ENCODE measurements at places on chromosomes 2 and 18.

- no peak for DNase-seq
Measured at GRCh38 chr2:69100220-69100723, 87.3 kb downstream of the ANTXR1 start.

- DNase-seq: no peak
Measured at GRCh38 chr2:234364661-234365060, 132.2 kb downstream of the ARL4C start.

GRCh38 chr2:33486544-33486943 lies 10.1 kb downstream of the RASGRP3 start:
- DNase-seq: no peak

- DNase-seq: no peak
Measured at GRCh38 chr2:150062416-150062815, 425.1 kb downstream of the RND3 start.

DNA sequence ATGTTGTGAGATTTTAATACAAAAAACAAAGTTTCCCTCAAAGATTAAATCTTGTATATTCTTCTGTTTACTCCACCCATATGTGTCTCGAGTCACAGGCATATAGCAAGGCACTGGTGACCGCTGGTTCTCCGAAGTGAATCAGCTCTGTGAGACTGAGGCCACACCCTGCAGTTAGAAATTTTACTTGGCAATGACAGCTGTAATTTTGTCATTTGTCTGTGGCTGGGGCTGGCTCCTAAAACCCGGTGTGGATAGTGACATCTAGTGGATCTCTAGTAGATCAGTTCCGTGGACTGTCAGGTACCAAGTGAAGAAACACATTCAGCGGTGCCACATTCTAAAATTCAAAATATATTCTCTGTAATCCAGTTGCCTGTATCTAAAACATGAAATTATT lies 278.0 kb downstream of the NEDD4L start:
- peak; percentile 92 for DNase-seq

DNA sequence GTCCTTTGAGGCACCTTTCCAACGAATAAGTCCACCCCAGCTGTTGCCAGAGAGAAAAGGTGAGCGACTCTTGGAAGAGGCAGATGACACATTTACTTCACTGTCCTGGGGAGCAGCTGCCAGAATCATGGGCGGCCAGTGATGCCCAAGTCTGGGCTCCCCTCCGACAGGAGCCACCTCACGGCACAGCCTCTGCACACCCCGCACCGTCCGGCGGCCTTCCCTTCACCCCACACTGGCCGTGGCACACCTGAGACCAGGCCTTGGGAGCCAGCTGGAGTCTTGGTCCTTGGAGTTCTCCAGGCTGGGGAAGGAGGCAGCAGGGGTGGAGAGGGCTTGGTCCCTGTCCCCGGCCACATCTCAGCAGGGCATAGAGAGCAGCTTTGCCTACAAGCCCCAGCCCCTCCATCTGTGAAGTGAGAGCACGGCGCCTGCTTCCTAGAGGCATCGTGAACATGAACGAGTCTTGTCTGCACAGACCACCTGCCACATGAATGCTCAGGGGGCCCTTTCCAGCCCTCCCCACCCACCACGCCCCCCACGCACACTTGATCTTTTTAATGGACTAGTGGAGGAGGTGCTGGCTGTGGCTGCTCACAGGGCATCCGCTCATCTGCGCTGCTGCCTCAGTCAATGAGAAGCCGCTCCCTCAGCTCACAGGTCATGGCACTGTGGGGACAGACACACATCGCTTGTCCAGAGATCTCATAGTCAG lies 400.2 kb upstream of the MYT1L start:
- no peak for DNase-seq

- DNase-seq: no peak
Measured at GRCh38 chr18:32975163-32975436, 202.3 kb upstream of the KLHL14 start.

DNA sequence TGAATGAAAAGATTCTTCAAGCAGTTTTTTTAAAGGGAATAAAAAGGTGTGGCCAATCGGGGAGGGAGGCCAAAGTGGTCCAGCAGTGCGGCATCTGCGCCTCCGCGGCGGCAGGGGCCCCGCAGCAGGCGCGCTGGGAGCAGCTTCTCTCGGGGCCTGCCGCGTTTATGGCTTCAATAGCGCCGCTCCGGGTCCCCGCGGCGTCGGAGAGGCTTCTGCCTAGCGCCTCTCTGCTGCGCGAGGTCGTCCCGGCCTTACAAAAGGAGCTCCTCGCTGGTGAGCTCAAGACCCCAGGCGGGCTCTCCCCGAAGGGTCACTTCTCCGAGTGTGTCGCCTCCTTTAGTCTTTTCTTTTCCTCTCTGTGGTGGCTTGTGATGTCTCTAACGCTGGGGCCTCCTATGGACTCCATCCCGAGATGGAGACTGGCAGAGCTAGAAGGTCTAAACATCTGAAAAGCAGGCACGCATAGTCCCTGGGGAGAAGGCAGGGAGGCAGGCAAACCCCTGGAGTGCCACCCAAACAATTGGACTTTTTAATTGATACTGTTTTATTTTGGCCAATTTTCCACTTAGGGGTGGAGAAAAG lies 67.1 kb downstream of the SUMO1 start:
- no peak for DNase-seq

DNA sequence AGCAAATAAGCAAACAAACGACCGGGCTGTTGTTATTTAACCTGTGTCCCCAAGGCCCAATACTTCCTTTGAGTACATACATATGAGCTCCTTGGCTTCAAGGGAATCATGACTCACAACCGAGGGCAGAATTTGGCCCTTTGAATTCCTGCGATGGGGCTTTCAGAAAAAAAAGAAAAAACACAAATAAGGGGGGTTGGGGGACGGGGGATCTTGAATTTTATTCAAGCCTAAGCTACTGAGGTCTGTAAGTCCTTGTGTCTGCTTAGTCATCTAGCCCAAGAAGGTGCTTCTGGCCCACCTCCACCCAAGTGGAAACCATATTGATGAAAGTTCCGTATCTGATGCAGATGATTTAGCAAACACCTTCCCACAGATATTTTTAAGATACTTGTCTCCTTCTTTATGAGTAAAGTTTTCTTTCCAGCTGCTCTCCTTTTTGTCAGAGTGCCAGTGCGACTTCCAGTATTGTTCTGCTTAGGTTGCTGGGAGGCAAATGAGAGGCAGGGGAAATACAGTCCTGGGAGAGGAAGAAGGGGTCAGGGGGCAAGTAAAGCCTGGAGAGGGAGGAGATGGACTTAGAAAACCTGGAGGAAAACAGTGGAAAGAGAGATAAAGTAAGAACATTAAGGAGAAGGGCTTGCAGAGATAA lies 169.6 kb downstream of the ZEB2 start:
- DNase-seq: no peak

- DNase-seq: no peak
Measured at GRCh38 chr2:232750135-232750671, 26.2 kb downstream of the KCNJ13 start.

GRCh38 chr2:208654056-208654455 lies 247.5 kb downstream of the PTH2R start:
- no peak for DNase-seq

- no peak for DNase-seq
Measured at GRCh38 chr2:139813340-139813739, 1033.2 kb upstream of the NXPH2 start.

DNA sequence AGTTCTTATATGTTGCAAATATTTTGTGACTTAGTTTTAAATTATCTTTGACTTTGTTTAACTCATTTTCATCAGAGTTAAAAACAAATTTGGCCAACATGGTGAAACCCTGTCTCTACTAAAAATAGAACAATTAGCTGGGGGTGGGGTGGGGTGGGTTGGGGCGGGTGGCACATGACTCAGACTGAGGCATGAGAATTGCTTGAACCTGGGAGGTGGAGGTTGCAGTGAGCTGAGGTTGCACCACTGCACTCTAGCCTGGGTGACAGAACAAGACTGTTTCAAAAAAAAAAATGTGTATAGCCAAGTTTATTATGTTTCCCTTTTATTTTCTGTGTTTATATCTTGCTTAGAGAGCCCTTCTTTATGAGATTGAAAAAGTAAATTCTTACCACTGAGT lies 14.2 kb upstream of the LIPG start:
- no peak for DNase-seq

- no peak for DNase-seq
Measured at GRCh38 chr2:152330235-152330866, 4.6 kb upstream of the FMNL2 start.

DNA sequence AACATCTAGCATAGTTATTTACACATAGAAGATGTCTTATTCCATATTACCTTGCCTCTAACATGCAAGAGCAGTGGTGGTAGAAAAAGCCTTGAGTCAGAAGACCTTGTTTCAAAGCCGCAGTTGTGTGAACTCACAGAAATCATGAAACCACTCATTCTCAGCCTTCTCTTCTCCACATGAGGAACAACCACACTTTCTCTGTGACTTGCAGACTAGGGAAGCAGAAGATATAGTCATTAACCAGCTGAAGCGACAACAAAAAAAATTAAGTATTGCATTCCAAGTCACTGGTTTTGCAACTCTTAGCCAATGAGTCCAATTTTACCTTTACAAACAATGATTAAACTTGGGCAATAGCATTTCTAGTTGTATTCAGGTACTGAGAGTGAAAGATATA lies 19.0 kb downstream of the TWSG1 start:
- peak; percentile 88 for DNase-seq

GRCh38 chr2:200828572-200829257 lies 17.0 kb downstream of the BZW1 start:
- no peak for DNase-seq

DNA sequence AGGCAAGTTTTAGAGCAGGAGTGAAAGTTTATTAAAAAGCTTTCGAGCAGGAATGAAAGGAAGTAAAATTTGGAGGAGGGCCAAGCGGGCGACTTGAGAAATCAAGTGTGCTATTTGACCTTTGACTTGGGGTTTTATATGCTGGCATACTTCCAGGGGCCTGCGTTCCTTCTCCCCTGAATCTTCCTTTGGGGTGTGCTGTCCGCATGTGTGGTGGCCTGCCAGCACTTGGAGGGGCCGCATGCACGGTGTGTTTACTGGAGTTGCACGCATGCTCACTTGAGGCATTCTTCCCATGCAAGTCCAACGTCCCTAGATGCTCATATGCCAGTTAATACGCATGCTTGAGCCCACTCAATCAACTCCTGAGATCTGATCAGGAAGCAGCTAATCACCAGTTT lies 78.3 kb upstream of the MAP4K4 start:
- DNase-seq: peak; percentile 88

- no peak for DNase-seq
Measured at GRCh38 chr2:235493402-235493774, 455 bp upstream of the AGAP1 start.

GRCh38 chr2:37636381-37637066 lies 34.9 kb downstream of the CDC42EP3 start:
- DNase-seq: no peak

- DNase-seq: no peak
Measured at GRCh38 chr18:71846716-71847115, 697.4 kb downstream of the CBLN2 start.

GRCh38 chr2:239275847-239276831 lies 124.7 kb downstream of the HDAC4 start:
- peak; percentile 32 for DNase-seq

DNA sequence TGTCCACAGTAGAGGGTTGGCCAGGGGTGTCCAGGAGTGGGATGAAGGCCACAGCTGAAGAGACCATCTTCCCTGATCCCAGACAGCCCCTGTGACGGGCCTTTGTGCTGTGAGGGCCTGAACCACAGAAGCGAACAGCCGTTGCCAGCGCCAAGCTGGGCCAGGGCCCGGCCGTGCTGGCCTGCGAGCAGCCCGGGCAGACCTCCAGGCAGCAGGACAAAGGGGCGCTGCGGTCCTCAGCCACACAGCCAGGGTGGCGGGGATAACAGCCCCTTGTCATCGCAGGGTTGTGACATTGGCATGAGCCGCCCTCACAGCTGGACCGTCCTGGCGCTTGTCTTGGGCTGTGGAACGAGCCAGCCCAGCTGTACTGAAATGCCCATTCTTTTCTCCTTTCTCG lies 161.1 kb downstream of the FAM210A start:
- DNase-seq: no peak

DNA sequence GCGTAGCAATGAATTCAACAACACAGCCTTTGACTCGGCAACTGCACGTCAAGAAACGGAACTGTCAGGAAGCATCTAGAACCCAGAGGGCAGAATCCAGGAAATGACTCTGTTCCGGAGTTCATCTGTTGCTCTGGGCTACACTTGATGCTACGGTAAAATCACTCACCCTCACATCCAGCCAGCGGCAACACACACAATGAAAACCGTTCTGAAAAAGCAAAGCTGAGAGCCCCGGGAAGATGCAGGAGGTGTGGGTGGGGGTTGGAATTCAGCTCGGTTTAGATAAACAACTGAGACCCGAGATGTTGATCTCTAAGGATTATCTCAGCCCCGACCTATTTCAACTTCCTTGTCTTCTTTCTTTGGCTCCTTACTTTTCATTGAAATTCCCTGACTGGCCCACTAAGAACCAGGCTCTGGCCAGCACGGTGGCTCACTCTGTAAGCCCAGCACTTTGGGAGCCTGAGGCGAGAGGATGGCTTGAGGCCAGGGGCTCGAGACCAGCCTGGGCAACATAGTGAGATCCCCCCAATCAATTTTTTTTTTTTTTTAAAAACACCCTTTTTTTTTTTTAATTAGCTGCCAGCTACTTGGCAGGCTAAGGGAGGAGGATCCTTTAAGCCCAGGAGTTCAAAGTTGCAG lies 13.3 kb upstream of the RAB17 start:
- peak; percentile 53 for DNase-seq

DNA sequence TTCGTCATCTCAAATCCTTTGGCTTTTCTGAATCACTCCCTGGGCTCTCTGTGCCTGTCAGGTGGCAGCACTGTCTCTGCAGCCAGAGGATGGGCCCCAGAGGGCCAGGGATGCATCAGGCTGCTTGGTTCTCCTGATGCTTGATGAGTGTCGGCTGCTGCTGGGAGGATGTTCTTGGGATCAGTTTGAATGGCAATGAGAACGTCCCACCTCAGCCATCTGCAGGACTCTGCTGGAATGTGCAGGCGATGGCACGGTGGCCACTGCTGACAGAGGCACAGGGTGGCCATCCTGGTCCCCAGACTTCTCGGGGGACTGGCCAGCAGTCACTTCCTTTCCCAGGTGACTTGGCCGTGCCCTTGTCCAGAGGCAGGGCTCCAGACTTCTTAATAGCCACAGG lies 146.0 kb downstream of the FAM210A start:
- no peak for DNase-seq

GRCh38 chr2:45242161-45242741 lies 233.0 kb upstream of the SIX2 start:
- no peak for DNase-seq

- DNase-seq: no peak
Measured at GRCh38 chr2:148338541-148338940, 306.0 kb upstream of the EPC2 start.

DNA sequence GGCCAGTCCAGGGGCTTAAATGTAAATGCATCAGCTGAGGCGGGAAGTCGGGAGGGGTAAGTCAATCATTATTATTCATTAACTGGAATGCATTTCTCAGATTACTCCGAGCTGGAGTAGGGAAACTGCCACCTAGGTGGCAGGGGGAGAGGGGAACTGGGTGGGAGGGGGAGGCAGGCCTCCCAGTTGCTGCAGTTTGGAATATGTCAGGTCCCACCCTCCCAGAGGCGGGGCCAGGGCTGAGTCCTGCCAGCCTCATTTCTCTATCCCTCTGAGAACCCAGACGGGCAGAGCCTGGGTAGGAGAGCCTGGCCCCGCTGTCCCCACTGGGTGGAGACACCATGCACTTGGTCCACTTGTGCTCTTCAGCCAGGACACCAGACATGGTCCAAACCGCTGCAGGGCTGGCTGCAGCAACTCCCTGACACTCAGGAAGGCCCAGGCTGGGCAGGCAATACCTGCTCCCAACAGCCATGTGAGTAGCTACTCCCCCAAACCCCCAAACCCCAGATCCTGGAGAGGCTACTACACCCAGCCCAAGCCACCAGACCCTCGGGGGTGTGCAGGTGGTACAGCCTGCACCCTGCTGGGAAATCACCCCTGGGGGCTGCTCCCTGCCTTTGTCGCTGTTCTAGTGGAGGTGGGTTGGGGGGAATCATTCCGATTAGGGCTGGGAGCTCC lies at the start of gene GPBAR1:
GPBAR1 (plus strand) TSS at position 274 of the 681 bp plus-strand sequence. CDS start 1,710 bp downstream, outside the sequence.
- DNase-seq: no peak
